ENCODE measurements at places on chromosomes 4 and X.
A peak's percentile ranks its signal among the peaks of the same experiment; 100 is the strongest.

GRCh38 chrX:47687263-47687662 lies 28.3 kb upstream of the UXT start:
- no peak for DNase-seq

DNA sequence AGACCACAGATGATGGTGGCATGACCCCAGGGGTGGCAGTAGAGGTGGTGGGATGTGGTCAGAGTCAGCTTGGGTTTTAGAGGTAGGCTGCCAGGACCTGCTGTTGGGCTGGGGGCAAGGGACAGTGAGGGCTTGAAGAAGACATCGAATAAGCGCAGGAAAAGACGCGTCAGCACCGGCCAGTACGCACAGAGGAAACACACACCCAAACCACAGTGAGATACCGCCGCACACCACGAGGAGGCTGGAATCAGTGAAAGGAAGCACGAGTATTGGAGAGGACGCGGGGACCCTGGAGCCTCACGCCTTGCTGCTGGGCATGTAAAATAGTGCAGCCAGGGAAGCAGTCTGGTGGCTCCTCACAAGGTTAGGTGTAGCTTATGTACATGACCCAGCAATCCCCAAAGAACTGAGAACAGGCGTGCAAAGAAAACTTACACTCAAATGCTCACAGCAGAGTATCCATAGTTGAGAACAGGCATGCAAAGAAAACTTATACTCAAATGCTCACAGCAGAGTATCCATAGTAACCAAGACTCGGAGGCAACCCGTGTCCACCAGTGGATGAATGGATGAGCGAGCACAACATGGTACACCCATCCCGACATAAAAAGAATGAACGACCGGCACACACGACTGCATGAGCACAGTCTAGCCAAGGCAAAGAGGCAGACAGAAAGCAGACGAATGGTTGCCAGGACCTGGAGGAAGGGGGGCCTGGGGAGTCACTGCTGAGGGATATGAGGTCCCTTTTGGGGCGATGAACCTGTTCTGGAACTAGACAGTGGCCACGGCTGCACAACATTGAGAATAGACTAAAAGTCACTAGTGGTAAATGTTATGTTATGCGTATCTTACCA lies 13.3 kb downstream of the PDZD4 start:
- DNase-seq: no peak

- no peak for DNase-seq
Observed at GRCh38 chr4:1703867-1704266, 8.3 kb downstream of the SLBP start.

- DNase-seq: peak; percentile 52
Observed at GRCh38 chr4:38132107-38132673, 172.0 kb downstream of the PTTG2 start.

GRCh38 chr4:78199984-78200383 lies 142.9 kb downstream of the FRAS1 start:
- no peak for DNase-seq

- no peak for DNase-seq
Observed at GRCh38 chrX:39809331-39809730, 288.4 kb downstream of the BCOR start.

GRCh38 chrX:47483306-47484268 lies 565 bp upstream of the ZNF41 start:
- no peak for DNase-seq

- DNase-seq: no peak
Observed at GRCh38 chr4:87249332-87250019, 29.1 kb upstream of the KLHL8 start.

DNA sequence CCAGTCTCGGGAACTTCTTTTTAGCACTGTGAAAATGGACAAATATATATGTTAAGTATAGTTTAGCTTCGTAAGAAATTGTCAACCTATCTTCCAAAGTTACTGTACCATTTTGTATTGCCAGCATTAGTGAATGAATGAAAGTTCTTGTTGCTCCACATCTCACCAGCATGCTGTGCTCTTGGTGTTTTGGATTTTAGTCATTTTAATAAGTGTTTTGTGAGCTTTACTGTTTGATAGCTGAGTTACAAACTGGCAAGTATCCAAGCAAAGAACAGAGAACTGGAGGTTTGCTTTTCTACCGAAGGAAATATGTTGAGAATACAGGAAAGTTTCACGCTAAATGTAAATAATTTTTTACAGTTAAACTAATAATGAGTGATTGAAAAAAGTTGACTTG lies 33.0 kb downstream of the SNCA start:
- DNase-seq: no peak

GRCh38 chr4:38317041-38317674 lies 346.8 kb upstream of the KLF3 start:
- DNase-seq: no peak

- no peak for DNase-seq
Observed at GRCh38 chrX:33277046-33277445, 65.7 kb upstream of the DMD start.

GRCh38 chrX:17680732-17681413 lies 56.4 kb upstream of the SCML1 start:
- no peak for DNase-seq

DNA sequence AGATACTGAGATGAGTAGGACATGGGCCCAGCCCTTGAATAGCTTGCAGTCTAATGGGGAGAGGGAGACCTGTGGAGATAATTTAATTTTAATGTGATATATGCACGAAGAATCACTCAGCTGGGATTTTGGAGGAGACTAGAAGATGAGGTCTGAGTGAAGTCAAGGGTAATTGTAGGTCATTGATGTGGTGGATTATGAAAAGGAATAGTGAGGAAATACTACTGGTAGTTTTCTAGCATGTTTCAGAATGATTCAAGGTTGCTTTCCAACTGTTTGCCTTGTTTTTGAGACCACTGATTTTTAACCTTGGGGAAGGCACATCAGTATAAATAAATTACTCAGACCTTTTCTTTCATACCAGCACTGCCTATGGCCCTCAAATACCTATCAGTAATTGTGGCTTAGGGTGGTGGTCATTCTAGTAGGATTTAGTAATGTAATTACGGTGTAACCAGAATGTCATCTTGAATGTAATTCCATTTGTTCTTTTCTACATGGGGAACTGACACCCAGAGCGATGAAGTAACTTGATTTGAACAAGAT lies 25.6 kb downstream of the PTTG2 start:
- DNase-seq: no peak

GRCh38 chr4:100508691-100509090 lies 9.1 kb downstream of the EMCN start:
- DNase-seq: no peak

- no peak for DNase-seq
Observed at GRCh38 chr4:100361336-100361735, 156.5 kb downstream of the EMCN start.
